ENCODE measurements at places on chromosomes 3 and 15.

DNA sequence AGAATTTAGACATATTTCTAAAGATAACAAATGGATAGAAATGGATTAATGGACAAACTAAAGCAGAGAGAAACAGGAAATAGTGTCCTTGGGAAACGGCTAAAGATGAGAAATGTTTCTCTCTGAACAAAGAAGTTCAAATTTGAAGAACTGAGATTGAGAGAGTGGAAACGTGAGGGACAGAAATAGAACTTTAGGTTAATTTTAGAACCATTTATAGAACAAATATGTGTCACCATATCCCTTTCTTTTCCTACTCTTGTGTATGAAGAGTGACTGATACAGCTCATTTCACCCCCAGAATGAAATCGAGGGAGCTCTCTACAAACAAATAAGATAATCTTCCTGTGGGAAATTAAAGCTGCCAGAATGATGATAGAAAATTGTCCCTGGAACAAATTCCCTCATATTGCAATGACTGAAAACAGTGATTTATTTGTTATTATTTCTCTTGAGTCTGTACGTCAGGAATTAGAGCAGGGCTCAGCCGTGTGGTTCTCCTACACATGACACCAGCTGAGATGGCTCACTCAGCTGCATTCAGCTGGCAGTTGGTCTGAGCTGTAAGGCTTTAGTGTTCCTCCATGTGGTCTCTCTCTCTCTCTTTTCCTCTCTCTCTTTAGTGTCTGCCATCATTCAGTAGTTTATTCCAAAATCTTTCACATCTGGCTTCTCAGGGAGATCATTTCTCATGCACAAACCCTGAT, 46.6 kb upstream of the ARPP21 start:
- no peak for DNase-seq

- no peak for DNase-seq
Observed at GRCh38 chr15:35490511-35490910, 55.5 kb downstream of the DPH6 start.

GRCh38 chr3:54999159-54999558, 71.3 kb upstream of the LRTM1 start:
- DNase-seq = no peak

- DNase-seq = no peak
Observed at GRCh38 chr3:121870717-121871116, 23.5 kb upstream of the SLC15A2 start.

DNA sequence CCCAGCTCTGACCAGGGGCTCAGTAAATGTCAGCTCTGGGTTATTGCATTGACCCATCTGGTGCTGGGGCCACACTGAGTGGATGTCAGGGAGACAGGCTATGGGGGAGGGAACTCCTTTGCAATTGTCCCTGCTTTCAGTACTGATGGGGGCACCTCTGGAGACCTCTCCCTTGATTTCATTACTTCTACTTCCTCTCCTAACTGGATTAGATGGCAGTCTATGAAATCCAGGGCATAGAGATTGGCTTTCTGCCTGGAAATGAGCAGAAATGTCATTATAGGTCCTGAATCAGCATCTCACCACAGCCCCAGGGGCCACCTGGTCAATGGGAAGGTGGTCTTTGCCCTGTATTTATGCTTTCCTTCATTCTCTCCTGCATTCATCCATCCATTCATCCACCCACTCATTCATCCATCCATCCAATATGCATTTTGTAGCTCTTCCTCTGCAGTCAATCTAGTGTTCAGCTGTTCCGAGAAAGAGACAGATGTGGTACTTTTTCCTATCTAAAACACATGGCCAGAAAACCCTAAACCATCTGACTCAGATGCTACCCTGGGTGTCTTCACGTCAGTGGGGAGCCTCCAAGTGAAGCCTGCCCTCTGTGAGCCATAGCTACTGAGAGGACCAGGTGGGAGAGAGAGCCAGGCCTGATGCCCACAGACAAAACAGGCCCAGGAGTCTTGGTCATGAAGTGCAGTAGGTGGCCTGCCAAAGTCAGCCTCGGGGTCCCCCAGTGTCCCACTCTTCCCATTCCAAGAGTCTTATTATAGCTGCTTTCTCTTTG, 57.1 kb downstream of the CCDC33 start:
- DNase-seq = no peak

DNA sequence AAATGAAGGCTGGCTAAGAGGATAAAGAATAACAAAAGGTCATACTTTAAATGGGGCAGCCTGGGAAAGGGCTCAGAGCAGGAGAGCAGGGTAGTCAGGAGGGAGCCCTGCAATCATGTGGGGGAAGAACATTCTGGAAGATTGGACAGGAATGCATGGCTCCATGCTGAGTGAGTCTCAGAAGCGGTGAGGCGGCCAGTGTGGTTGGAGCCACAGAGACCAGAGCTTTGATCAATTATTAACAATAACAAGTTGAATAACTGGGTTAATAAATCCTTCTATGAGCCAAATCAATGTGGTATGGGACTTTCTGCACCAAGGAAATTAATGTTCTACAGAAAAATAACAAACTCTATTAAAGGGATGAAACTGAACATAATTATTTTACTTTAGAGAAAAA, 57.9 kb upstream of the DCUN1D1 start:
- no peak for DNase-seq

DNA sequence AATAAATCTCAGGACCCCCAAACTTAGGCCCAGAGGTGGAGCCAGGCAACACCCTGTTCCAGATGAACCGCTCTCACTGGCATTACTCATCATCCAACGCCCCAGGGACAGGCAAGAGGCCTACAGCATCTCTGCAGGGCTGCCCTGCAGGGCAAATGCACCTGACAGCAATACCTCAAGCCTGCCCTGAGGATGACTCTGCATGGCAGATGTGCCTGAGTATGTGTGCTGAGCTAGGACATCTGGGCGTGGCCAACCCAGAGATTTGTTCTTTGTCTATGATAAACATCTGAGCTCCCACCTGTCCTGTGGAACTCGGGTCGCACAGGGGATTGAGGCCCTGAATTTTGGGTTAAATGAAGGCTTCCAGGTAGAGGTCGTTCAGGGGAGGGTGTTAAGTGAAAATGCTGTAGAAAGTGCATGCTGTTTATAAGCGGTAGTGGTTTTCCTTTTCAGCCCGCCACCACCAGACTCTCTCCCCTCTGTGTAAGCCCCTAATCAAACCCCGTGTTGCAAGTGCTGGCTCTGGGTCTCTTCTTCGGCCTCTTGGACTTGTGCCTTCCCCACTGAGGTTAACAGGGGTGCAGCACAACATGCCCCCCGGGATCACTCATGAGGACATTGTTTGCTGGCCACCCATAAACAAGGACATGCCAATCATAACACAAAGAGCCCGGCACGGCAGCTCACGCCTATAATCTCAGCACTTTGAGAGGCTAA, 92.3 kb downstream of the ATP10A start:
- no peak for DNase-seq

- no peak for DNase-seq
Observed at GRCh38 chr15:41575282-41575681, 16.3 kb downstream of the TYRO3 start.

Data from left cardiac atrium (tissue), 4 donors.